ENCODE measurements at places on chromosomes 6 and 20.

GRCh38 chr20:60480950-60481742 lies 522.9 kb downstream of the CDH26 start:
- no peak for DNase-seq

DNA sequence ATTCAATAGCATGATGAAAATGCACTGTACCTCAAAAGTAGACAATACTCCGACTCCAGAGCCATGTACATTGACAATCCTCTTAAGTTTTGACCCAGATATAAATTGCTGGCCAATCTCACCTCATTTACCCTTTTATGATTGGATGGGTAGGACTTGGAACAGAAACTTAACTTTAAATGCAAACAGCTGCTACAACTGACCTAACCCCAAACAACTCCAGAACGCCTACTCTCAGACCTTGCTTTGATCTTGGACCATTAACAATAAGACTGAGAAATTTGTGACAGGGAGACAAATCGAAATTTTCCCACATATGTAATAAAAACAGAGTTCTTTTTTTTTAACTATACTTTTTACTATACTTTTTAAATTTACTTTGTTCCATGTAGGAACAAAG lies 200.5 kb upstream of the MCHR2 start:
- DNase-seq = no peak

DNA sequence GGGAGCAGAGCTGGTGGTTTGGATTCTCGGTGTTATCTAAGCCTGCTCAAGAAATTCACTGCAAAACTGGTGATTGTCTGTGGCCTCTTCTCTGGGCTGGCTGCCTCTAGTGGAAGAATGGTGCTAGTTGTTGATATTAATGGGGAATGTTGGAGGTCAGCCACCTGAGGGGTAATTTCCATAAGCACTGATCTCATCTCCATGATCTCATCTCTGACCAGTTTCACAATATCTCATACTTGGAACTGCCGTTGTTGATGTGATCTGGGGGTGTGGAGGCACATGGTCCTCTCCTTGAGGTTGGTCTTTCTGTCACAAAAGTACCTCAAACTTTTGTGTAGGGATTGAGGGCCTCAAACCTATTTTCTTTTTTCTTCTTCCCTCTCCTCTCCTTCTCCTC lies 102.6 kb downstream of the CD109 start:
- DNase-seq = peak; percentile 4

DNA sequence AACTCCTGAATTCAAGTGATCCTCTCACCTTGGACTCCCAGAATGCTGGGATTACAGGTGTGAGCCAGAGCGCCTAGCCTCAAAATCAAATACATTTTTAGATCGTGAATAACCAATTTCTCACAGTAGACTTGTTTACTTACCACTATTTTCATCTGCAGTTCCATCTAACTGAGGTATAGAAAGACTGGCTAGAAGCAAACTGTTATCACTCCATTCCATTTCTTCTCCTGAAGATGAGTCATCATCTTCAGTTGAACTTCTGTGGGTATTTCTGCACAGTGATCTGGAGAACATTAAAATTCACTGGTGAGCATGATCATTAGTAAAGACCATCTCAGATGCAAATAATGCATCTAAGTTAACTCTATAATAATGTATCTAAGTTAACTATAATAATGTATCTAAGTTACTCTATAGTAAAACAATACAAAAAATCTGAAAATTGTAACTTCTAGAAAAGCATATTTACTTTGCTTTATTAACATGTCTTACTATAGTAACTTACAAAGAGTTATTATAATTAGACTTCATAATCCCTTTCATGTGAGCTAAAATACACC lies 105.4 kb downstream of the REV3L start:
- no peak for DNase-seq

DNA sequence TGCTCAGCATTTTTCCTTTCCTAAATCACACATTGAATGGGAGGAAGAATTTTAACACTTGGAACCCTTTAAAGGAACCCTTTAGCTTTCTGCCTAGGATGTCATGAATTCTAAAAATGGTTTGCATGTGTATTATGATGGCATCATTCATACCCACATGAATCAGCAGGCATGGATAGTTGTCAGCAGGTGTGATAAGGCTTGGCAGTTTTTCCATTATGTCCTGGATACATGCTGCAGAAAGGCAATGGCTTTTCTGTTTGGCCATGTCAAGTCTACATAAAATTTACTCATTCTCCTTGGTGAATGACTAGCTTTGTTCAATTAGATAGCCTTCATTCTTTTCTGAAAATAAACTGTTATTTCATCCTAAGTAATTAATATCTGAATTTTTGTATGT lies 353.7 kb downstream of the GRIK2 start:
- DNase-seq = no peak
